NCI-H2081 (cell line): ENCODE measurements at places on chromosomes 3 and 15.
A peak's percentile ranks its signal among the peaks of the same experiment; 100 is the strongest.

DNA sequence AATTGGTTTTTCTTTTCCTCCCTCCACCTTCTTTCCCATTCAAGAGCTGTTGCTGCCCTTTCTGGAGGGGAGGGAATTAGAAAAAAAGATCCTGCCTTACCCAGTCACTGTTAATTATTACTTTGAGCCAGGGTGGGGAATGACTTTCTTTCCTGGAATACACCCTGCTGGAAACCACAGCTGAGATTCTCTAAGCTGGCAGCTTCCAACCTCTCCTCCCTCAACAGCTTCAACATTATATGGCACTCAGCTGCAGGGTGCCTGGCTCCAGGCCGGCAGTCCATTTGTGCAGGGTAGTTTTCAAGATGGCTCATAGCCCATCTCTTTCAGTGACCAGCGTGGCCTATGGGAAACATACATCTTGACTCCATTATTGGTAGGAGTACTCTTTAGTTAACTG lies 105.8 kb downstream of the UBE3A start:
- peak; percentile 8 for DNase-seq

DNA sequence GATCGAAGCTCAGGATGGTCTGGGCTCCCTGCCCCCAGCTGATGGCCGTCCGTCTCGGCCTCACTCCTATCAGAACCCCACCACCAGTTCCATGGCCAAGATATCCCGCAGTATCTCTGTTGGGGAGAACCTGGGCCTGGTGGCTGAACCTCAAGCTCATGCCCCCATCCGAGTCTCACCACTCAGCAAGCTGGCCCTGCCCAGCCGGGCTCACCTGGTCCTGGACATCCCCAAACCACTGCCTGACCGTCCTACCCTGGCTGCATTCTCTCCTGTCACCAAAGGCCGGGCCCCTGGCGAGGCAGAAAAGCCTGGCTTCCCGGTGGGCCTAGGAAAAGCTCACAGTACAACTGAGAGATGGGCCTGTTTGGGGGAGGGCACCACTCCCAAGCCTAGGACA lies 4.4 kb upstream of the JMJD7 start:
- DNase-seq: no peak

- no peak for DNase-seq
These were observed 45.8 kb downstream of the DNAH1 start for GRCh38 chr3:52361898-52362297.

GRCh38 chr3:194136519-194137007 lies 615 bp downstream of the HES1 start:
- DNase-seq: no peak

DNA sequence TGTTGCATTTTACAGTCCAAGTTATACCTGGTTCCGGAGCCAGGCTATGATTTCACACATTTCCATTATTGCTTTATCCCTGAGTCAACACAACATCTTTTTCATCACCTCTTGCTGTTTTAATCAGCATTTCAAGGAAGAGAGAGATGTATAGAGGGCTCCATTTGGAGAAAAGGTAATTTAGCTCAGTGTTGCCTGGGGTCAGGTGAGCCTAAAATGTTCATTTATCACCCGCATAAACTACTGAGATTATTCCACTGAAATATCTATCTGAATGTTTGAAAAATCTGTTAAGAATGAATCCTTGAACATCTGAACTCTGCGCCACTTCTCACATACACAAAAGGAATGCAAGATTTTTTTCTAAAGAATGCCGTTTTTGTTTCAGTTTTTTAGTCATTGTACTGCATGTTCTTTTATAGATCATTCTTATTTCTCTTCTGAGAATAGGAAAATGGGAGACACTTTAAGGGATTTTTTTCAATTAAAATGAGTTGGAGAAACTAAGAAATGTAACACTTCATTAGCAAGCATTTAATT lies 51.5 kb upstream of the AGTR1 start:
- DNase-seq: no peak

GRCh38 chr15:81047928-81048327 lies 47.2 kb downstream of the TLNRD1 start:
- DNase-seq: no peak

DNA sequence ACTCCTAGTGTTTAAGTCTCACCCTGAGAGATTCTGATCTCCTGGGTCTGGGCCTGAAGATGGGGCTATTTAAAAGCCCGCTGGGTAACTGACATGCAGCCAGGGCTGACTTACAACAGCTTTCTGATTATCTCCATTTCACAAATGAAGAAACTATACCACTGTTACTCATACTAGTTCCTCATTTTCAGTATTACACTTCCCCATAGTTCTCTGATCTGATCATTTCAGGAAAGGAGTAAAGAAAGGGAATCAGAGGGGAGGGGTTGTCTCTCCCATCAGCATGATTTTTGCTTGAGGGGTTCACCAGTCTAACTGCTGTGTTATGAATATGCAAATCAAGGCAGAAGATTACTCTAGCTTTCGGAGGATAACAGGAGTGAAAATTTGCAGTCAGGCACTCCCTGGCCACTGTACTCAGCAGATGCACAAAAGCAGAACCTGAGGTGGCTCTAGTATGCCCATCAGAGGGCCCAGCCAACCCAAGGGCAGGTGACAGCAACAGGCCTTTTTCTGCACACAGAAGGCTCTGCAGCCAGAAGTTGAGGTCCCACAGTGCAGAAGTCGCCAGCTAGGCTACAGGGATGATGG lies 59.4 kb downstream of the DAPK2 start:
- DNase-seq: no peak

DNA sequence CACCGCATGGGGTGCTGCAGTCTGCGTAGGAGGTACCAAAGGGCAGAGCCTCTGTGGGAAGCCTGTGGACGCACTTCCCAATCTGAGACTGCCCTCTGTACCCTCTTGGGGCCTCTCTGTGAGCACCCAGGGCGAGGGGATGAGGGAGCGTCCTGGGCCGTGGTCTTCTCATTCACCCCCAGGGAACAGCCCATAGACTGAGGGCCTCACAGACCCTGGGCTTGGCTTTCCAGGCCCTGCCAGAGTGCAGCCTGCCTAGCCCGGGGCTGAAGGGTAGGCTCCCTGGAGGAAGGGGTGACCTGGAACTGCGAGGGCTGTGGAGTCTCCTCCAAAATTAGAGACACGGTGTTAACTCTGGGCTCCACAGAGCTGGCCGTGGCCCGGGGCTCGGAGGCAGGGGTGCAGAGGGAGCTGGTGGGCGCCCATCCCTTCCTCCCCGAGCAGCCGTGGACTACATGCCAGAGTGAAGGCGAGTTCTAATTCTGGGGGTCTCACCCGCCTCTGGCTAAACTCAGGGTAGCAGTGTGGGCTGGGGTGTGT lies 468 bp upstream of the SPTBN5 start:
- no peak for DNase-seq

DNA sequence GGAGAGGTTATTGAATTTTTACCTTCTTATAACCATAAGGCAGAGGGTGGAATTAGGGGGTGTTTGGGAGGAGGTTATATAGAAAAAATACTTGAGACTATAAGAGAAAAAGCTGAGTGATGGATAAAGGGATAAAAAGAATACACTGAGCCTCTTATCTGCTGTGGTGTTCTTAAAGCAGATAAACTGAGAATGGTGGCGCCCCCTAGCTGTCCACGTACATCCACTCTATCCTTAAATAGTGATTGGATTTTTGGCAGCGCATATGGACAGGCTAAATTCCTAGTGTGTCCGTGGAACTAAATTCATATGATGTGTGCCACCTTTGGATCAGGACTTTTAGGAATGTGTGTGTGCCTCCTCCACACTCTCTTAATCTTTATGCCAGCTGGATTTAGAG lies 121.1 kb downstream of the OXSM start:
- DNase-seq: no peak

DNA sequence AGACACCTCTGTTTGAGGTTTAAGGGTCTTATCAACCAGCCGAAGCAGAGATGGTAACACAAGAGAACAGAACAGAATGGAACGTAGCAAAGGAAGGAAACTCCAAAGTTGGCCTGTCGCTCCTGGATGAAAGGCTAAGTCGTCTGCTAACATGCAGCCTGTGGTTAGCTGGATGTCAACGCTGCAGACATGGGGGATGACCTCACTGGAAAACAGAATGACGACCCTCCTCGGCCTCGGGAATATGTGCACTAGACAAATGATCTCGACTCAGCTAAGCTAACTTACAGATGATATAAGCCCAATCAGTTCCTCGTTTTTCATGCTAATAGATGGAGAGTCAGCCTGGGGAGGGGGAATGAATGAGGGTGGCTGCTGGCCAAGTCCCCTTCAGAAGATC lies 177.8 kb upstream of the LRTM1 start:
- DNase-seq: no peak

- DNase-seq: no peak
These were observed 8.2 kb upstream of the APEH start for GRCh38 chr3:49665822-49666519.

DNA sequence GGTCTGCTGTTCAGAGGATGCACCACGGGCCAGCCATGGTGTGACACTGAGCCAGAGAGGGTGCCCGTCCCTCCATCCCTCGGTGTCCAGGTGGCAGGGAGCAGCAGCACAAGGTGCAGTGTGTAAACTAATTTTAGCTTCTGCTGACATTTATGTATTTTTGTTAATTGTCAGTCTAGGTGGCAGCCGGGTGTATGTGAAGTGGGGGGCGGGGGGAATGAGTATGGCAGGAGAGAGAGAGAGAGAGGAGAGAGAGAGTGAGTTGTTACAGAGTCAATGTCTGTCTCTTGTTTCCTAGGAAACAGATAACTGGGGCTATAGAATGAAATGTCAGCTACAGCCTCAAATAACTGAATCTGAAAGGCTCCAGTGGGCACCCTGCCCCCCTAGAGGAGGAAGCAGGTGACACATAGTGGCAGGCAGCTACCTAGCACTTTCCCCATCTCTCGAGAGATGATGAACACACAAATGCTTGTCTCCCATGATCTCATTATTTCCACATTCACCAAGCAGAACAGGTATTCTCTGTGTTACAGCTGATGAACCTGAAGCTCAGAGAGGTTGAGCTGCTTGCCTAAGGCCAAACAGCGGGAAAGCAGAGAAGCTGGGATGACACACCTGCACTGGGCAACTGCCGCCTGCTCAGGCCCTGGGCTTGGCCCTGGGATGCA lies 24.7 kb downstream of the RASGRF1 start:
- peak; percentile 49 for DNase-seq

GRCh38 chr15:92633418-92633817 lies 22.2 kb downstream of the FAM174B start:
- DNase-seq: no peak

DNA sequence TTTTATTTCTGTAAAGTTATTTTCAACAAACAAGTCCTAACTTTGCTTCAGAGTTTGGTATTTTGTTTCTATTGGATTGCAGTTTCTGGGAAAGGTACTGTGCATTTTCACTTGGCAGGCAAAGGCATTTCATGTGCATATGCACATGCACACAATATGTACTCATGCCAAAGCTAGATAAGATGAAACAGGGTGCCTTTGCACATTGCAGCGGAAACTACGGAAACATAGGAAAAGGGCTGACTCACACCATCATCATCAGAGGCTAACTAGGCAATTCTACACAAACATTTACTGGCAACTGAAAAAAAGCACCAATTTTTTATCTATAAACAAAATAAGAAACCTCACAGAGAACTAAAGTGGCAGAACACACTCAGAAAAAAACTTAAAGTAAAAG lies 550.6 kb upstream of the NECTIN3 start:
- DNase-seq: no peak

DNA sequence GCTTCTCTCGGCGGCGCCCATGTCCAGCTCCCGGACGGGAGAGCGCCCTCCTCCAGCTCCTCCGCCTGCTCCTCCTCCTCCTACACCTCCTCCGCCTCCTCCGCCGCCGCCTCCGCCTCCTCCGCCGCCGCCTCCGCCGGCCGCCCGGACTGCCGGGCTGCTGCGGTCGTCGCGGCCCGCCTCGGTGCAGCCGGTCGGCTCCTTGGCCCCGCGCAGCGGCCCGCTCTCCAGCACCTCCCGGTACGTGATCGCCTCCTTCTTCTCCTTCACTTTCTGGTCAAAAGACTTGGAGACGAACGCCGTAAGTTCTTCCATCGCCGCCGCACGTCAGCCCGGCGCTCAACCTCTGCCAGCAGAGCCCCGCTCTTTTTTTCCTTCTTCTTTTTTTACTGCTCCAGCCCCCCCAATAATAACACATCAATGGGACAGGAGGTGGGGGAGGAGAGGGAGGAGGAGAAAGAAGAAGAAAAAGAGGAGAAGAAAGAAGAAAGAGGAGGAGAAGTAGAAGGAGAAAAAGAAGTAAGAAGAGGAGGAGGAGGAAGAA lies 438 bp downstream of the SHOX2 start:
- DNase-seq: no peak

DNA sequence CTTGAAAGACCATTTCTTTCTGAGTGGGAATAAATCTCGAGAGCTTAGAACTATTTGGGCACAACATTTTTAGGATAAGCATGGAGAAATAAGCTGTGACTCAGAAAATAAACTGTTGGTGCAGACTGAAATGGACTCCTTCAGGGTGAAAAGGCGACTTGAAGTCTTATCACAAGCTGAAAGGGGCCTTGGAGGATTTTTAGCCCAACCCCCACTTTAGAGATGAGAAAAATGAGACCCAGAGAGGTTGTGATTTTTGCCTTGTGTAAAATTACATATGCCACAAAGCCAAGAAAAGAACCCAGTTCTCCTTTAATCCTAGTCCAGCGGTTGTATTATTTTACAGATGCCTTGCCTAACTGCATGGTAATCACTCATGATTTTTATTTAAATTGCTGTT lies 1.5 kb downstream of the ATP1B3 start:
- no peak for DNase-seq

DNA sequence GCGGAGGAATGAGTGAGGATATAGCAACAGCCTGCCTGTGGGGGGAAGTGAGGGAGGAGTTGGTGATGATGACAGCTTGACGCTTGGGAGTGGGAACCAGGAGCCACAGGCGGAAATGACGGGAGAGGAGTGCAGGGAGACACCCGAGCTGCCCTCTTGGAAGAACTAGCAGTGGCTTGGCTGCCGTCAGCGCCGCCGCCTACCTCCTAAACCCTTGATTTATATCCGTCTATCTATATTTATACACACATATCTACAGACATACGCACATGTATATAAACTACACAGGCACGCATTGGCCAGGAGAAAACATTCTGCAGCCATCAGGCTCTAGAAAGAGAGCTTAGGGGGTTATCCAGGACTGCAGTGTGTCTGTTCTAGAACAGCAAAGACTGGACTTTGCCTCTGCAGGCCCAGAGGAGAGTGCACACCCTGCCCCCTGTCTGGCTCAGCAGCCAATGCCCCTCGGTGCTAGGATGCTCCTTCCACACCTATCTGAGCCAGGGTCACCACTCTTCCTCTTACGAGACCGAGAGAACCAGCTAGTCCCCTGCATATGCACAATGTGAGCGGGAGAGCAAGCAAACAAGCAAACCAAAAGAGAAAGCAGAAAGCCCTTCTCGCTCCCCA lies 45.3 kb upstream of the MAGEF1 start:
- DNase-seq: no peak

DNA sequence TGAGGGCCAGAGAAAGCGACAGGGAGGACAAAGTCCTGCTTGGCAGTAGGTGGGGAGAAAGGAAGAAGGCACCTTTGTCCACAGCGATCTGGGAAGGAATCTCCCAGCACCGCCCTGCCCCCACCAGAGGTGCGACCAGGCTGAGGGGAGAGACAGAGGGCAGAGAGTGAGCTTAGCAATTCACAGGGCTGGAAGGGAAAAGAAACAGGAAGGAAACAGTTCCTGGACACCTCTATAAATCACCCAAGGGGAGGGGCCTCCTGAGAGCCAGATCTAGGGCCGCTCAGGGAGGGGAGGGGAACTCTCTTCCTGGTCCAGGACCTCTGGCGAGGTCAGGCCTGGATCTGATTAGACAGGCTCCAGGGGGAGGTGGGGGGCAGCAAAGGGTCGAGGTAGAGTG lies 35.4 kb downstream of the RNU5B-1 start:
- DNase-seq: no peak
